ENCODE measurements at places on chromosomes 7 and 10. TPM values are rescaled to one million over a fixed set of nuclear protein-coding genes. Genes with fewer than 3 reads are reported as not detected.

GRCh38 chr7:35596061-35596460 is 98.9 kb downstream of the HERPUD2 start:
- DNase-seq = no peak

- DNase-seq = no peak
Measured at GRCh38 chr10:11204351-11204942, 186.8 kb downstream of the CELF2 start.

DNA sequence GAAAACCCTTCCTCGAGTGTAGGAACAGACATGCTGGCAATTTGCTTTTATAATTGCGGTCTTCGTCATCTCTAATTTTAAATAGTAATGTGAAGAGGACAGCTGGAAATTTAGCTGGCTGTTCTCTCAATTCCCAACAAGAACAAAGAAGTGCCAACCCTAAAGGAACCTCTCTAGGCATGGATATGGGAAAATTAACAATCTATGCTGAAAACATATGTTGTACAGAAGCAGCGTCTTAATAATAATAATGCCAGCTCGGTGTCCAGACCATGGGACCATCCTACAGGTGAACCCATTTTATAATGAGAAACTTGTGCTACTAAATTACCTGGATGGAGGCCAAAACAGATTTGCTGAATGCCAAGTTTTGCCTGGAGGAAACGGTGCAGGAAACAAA is 641.4 kb upstream of the MGMT start:
- no peak for DNase-seq

The NYAP1 gene
- 0.50 TPM for total RNA-seq

DNA sequence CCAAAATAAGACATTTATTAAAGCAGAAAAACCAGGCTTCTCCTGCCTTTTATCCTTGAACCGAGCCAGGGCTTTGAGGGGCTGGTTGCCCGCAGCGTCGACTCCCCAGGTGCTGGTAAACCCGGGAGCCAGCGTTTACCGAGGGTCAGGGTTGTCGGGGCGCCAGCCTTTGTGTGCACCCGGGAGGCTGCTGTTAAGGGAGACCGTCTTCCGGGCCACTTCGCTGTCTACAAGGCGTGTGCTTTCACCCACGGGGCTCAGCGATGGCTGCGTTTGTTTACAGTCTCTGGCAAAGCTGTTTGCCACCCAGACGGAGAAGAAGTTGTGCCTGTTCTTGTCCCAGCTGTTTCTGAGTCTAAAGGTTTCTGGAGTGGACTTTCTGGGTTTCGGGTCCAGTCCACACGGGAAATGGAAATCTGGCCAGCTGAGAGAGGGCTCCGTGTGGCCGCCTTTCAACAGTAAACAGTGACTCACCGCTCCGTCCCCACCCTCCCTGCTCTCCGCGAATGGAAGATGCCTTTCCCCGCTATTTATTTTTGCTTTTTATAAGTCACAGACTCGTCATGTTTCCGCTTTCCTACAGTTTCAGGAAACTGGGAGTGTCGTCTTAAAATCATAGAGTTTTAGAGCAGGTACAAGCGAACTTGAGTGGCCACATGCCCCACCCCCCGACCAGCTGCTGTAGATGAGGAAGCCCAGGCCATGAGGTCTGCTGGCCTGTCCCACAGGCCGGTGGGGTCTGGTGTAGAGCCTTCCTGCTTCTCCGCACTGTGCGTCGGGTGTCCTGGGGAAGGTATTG is 2.2 kb downstream of the MAFK start:
- DNase-seq = peak; percentile 92

DNA sequence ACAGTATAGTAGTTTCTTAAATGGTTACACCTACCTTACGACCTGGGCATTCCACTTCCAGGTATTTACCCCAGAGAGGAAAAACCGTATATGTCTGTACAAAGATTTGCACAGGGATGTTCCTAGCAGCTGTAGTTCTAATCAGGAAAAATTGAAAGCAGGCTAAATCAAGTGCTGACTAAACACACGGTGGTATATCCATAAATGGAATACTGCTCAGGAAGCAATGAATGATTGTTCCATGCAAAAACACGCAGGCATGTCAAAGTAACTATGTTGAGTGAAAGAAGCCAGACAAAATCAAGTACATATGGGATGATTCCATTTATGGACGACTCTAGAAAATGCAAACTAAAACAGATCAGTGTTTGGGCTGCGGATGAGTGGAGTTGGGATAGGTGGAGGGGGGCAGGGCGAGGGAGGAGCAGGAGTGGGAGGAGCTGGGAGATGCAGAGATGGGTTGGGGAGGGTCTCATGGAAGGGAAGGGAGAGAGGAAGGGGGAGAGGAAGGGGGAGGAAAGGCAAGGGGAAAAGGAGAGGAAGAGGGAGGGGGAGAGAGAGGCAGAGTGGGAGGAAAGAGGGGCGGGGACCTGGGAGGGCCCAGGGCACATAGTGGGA is 484 bp upstream of the MSRB2 start:
- no peak for DNase-seq

The CCL26 gene
- not detected for total RNA-seq

The GOLGA7B gene
- 0.68 TPM for total RNA-seq

GRCh38 chr10:72663971-72664370 is 28.0 kb upstream of the MCU start:
- no peak for DNase-seq
